Activated T-cell treated with anti-CD3 and anti-CD28 coated beads, Interleukin-2, amount 50 U/mL, for 72 hours (primary cell): ENCODE measurements at places on chromosomes 4 and X.

DNA sequence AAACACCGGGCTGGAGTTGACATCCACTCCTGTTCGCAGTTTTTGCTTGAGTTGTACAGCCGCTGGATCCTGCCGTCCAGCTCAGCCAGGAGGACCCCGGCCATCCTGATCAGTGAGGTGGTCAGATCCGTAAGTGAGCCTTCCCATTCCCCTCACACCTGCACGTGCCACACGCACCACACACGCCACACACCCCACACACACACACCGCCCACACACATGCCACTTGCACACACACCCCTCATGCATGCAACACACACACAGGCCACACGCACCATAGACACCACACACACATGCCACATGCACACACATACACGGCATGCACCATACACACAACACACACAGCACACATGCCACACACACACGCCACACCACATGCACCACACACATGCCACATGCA, 20.1 kb upstream of the MSANTD1 start:
- DNase-seq: no peak

- DNase-seq: no peak
Observed at GRCh38 chrX:23782455-23782854, 518 bp upstream of the SAT1 start.

DNA sequence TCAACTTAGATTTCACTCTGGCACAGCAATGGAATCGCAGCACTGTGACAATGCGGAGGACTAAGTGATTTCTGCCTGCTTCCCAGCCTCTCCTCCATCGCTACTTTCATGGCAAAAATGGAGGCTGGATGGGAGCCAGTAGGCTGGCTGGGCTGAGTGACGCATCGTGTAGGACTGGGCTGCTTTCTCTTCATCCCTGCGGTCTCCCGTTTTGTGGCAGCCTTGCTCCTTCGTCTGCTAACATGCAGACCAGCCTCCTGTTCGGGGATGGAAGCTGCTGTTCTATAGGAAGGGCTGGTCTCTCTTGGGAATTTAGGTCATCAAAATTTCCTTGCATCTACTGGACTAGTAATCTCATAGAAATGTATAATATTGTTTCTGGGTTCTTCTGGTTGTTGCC, 15.8 kb upstream of the RGS12 start:
- no peak for DNase-seq

- no peak for DNase-seq
Observed at GRCh38 chrX:31200430-31200829, 128.6 kb upstream of the FTHL17 start.

DNA sequence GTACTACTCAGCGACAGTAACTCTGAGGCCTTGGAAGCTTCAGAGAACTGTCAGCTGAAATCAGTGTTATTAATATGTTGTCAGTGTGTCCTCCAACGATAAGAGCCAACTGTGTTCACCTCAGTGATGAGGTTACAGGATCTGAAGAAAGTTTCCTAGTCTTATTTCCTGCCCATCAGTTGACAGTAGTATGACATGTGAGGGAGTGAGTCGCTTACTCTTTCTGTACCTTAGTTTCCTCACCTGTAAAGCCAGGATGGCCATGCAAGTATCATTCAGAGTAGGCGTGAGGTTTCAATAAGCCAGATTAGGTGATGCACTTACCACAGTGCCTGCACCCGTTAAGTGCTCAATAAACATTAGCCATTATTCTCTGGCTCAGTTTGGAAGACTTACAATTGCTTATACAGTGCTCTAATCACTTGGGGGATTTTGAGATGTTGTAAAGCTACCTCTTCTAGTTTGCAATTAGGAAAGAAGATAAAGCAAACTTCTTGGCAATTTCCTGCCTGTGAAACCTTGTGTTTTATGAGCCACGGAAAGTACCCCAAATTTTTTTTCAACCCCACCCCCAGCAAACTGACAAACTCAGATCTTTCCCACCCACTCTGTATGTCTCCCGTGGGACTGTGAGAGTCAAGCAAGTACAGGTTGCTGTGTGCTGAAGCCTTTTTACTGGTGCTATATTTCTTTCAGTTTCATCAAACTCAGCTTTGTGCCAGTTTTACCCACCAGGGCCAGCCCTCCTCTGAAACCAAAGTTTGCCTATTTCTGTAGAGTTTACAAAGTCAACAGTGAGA, 62.2 kb downstream of the ANXA3 start:
- no peak for DNase-seq

GRCh38 chr4:18441203-18441590, 419.6 kb upstream of the LCORL start:
- DNase-seq: no peak

DNA sequence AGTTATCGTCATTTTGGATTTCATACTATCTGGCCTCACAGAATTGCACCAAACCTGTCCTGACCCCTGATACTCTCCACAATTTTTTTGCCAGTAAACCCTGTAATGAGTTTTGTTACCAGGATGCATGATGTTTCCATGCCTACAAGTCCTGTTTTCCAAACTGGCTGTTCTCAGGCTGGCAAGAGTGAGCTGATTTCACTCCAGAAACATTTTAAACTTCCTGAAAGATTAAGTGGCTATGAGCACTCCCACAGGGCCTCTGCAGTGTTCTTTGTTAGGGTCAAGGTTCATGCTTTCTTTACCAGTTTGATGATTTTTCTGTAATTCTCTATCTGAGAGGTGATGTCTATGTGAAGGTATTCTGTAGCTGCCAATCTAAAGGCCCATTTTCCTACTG, 31.7 kb upstream of the PDLIM3 start:
- DNase-seq: no peak

DNA sequence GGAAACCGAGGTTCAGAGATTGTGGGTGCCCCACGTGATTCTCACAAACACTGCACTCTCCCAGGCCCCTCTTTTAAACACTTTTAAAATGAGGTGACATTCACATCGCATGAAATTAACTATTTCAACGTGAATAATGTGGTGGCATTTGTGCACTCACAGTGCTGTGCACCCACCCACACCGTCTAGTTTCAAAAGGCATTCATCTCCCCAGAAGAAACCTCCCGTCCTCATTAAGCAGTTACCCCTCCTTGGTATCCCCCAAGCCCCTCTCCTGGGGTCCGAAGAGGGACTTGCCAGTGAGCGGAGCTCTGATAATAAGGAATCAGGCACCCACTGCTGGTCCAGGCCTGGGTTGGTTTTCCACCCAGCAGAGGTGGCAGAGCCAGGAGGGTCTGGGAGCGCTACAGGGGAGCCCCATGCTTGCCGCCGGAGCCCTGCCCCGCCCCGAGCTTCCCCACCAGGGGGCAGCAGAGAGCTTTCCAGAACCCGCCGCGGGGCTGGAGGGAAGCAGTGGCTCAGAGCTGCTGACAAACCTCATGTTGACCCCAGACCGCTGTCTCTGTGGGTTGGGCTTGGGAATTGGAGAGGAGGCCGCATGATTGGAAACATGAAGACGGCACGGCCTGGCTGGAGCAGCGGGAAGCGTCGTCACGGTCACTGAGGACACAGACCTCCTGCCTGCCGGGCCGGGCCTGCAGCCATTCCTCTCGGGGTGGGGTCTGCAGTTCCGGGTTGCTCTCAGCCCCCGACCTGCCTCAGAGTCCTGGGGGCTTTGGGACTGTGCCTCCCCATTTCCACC, 27.5 kb upstream of the HTRA3 start:
- DNase-seq: peak; percentile 77

DNA sequence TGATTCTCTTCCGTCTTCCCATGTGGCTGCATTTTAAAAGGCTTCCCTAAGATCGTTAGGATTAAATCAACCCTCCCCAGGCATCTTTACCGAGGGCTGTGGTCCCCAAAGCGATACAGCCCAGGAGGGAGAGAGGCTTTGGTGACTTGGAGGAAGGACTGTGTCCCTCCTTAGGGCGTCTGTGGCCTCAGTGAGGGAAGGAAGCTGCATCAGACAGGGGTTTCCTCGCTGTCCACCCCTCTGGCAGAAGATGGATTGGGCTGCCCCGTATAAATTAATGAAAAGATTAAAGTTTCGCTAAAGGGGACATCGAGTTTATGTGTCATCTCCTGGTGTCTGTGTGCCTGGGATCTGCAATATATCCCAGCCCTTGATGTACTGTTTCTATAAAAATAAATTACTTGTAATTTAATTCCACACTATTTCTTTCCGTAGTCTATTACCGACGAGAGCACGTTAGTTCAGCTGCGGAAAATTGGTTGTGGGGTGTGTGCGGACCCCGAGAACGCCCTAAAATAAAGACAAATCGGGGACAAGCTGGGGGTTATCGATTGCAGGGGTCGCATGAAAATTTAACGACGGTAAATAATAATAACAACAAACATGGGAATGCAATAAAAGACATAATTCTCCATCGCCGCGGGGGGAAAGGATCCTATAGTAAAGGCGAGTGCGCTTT, 6.5 kb downstream of the SHOX start:
- DNase-seq: no peak

DNA sequence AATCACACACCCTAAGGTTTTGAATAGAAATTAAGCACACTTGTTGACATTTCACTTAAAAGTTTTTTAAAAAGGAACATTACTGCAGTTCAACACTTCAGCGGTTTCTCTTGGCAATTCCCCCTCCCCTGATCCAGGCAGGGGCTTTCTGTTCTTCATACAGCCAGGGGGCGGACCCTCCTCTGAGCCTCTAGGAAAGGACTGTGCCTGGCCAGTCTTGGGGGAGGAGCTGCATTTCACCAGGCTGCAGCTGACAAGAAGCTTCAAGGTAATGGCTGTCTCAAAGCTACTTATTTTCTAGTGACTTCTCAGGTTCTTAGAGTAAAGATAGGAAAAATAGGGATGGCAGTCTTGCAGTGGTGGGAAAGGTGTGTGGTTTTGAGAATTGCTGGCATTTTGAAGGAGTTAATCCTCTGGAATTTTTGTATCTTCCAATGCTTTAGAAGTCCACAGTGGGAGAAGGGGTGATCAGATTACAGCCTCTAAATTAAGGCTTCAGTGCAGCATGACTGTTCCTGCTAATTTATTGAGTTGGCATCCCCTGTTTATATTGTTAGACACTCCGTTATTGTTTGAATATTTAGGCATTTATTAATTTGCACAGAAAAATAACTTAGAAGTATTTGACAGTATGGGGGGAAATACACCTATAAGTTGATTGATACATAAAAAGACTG, 33.5 kb downstream of the PWWP3B start:
- no peak for DNase-seq

DNA sequence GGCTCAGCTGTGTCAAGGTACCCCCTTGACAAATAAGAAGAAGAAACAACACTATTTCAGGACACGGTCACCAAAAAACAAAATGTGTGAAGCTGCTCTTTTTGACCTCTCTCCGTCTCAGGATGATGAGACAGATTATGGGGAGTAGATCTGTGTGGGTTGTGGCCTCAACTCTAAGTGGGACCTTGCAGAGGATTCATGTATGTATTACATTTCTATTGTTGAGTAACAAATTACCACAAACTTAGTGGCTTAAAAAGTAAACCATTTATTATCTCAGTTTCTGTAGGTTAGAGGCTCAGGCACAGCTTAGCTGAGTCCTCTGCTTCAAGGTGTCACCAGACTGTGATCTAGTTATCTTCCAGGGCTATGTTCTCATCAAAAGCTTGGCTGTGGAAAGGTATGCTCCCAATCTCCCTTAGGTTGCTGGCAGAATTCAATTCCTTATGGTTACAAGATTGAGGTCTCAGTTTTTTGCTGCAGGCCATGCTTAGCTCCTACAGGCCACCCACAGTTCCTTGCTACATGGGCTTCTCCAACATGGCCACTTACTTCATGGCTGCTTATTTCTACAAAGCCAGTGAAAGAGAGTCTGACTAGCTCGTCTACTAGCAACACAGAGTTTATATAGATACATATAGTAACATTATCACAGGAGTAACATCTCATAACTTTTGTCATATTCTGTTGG, 28.1 kb downstream of the DGKK start:
- no peak for DNase-seq

GRCh38 chrX:108353452-108353851, 84.8 kb downstream of the COL4A6 start:
- no peak for DNase-seq

GRCh38 chr4:159110961-159111360, 8.1 kb downstream of the RAPGEF2 start:
- no peak for DNase-seq

GRCh38 chr4:78059938-78060337, 2.8 kb downstream of the FRAS1 start:
- DNase-seq: no peak

- no peak for DNase-seq
Observed at GRCh38 chr4:20302336-20302735, 50.6 kb downstream of the SLIT2 start.

DNA sequence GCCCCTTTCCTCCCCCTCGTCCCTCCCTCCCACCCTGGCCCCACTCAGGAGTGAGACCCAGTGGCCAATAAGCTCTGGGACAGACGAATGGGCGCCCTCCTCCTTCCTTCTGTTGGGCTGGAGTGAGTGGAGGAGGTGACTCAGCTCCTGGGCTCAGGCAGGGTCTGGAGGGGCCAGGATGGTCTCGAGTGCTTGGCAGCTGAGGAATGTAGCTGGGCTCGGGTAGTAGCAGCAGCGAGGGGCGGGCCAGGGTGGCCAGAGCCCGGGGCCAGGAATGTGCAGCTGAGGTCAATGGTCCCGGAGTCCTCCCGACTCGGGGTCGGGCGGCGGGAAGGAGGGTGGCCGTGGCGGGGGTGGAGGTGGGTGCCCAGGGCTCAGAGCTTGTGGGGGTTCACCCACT, 15.0 kb downstream of the G6PD start:
- no peak for DNase-seq

- DNase-seq: no peak
Observed at GRCh38 chr4:173531086-173531965, 1.3 kb upstream of the HAND2 start.

DNA sequence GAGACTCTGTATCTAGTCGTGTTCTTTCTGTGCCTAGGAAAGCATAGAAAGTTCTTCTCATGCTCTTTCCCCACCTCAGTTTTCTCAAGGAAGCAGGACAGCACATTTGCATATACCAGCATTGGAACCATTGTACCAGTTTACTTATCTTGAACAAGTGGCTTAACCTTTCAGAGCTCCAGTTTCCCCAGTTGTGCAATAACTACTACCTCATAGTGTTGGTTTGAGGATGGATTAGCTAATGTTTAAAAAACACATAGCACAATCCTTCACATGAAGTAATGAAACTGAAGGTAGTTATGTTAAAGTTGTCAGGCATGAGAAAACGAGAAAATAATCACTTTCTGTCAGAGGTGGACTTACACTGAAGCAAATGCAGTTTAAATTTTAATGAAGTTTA, 92.2 kb upstream of the H2AZ1 start:
- no peak for DNase-seq

- no peak for DNase-seq
Observed at GRCh38 chrX:307261-308111, 11.1 kb downstream of the GTPBP6 start.

GRCh38 chr4:157978680-157979361, 194.0 kb downstream of the GASK1B start:
- DNase-seq: peak; percentile 7
